ENCODE measurements at places on chromosomes 1 and 21. TPM values are rescaled to one million over a fixed set of nuclear protein-coding genes. Genes with fewer than 3 reads are reported as not detected.

PLA2G2A gene
- not detected for total RNA-seq

UBXN10 gene
- 0.55 TPM for total RNA-seq

CD34 gene
- total RNA-seq, result not detected

PTPRF gene
- 2.8 TPM for total RNA-seq

LCE1C gene
- total RNA-seq, result not detected

VWA5B1 gene
- total RNA-seq, result not detected

CFAP74 gene
- total RNA-seq, result not detected

CFHR1 gene
- not detected for total RNA-seq

OR2L5 gene
- not detected for total RNA-seq

SLC5A3 gene
- total RNA-seq, result 27.5 TPM

TEKT2 gene
- not detected for total RNA-seq

LAD1 gene
- total RNA-seq, result not detected

RAB3B gene
- 0.21 TPM for total RNA-seq

TYW3 gene
- 29.0 TPM for total RNA-seq

ADAMTS1 gene
- total RNA-seq, result not detected

OR2M3 gene
- total RNA-seq, result not detected

DMRTA2 gene
- not detected for total RNA-seq

MMP23B gene
- total RNA-seq, result 1.1 TPM

LRRC53 gene
- total RNA-seq, result not detected

MAP10 gene
- 1.1 TPM for total RNA-seq

ALPL gene
- not detected for total RNA-seq

GRHL3 gene
- total RNA-seq, result not detected

S100A14 gene
- total RNA-seq, result 0.46 TPM

EXO1 gene
- 50.0 TPM for total RNA-seq

IFNAR1 gene
- total RNA-seq, result 28.0 TPM

ELF3 gene
- 0.46 TPM for total RNA-seq

DHRS3 gene
- total RNA-seq, result 58.8 TPM
